NCI-H1048 (cell line): ENCODE measurements at places on chromosomes 7 and 10.

DNA sequence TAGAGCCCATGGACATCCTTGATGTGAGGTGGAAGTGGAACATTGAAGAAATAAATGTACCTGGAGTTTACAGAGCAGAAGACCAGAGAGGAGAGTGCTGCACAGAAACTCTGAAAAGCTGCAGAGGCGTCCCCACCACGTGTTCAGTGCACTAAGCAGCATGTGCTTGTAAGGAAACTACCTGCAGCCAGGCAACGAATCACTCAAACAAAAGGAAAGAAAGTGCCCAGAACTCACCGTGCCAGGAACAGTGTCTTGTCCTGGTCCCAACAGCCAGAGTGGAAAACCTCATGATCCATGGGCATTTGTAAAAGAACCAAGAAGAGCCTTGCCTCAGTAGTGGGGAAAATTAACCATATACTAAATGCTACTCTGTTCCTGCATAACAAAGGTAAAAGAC, 32.3 kb downstream of the SUV39H2 start:
- DNase-seq: no peak

DNA sequence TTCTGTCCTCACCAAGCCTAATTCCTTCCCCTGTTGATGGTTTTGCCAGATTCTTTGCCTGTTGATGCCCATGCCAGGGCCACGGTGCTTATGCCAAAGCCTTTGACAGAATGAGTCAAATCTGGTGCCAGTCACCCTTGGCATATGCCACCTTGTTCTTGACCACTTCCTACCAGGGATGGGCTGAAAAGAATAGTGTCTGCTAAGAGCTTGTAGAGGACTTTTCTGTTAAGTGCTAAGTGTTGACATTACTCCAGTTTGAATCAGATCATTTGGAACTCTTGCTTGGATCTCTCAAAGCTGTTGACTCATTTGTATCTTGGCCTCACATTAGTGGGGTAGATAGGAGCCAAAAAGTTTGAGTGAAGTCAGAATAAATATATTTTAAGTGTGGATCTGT, 661.2 kb downstream of the AUTS2 start:
- no peak for DNase-seq

DNA sequence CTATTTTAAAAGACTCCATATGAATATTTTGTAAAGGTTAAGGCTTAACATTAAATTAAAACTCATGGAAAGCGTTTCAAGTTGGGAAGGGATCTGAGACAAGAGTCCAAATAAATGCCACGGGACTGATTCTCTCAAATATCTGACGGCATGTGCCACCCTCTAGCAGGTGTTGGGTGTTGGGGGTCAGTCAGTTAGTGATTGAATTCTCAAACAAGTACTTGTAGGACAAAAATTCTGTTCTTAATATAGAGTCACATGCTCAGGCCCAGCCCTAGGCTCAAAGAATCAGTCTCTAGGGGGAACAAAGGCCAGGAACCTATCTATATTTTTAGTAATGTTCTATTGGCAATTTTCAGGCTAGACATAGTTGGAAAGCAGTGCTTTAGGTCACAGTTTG, 39.1 kb downstream of the SGCE start:
- DNase-seq: no peak

GRCh38 chr10:8050556-8051108, 3.9 kb upstream of the GATA3 start:
- DNase-seq: no peak

- DNase-seq: no peak
Observed at GRCh38 chr10:121340271-121340831, 257.9 kb downstream of the FGFR2 start.

- DNase-seq: no peak
Observed at GRCh38 chr7:132548489-132549078, 27.7 kb downstream of the PLXNA4 start.

GRCh38 chr7:47492716-47493325, 89.1 kb downstream of the TNS3 start:
- DNase-seq: no peak

GRCh38 chr10:115606086-115606485, 512.9 kb downstream of the ATRNL1 start:
- no peak for DNase-seq

DNA sequence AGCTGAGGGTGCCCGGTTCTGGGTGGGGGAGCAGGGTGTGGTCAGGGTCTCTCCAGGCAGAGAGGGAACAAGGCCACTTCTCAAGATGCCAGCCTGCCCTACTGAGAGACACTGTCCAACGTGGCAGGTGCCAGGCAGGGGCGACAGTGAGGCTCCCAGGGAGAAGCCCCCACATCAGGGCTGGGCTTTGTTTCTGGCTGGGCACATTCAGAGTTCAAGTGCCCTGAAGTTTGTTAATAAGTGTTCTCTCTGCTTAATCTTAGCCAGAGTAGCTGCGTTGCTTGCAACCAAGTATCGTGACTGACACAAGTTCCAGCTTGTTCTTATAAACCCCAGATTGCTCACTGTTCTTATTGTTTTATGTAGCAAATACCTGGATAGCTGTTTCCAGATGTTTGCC, 21.8 kb downstream of the FOXL3 start:
- DNase-seq: no peak

DNA sequence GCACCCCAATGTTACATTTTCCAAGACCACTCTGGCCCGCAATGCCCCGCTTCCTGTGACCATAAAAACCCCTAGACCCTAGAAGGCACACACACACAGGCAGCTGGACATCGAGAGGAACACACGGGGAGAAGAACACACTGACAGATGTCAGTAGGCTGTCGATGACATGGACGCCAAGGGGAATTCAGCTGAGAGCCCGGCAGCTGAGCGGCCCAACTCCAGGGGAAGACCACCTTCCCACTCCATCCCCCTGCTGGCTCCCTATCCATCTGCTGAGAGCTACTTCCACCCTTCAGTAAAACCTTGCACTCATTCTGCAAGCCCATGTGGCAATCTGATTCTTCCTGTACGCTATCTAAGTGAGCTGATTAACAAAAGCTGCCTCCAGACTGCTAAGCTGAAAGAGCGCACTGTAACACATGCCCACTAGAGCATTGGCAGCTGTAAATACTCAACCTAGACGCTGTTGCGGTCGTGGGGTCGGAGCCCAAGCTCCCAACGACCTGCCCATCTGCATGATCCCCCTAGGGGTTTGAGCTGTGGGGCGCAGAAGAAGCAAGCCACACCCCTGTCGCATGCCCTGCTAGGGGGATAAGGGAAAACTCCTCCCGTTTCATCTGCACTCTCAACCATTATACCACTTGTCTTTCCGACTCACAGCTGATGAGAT, 843.6 kb upstream of the POT1 start:
- no peak for DNase-seq

DNA sequence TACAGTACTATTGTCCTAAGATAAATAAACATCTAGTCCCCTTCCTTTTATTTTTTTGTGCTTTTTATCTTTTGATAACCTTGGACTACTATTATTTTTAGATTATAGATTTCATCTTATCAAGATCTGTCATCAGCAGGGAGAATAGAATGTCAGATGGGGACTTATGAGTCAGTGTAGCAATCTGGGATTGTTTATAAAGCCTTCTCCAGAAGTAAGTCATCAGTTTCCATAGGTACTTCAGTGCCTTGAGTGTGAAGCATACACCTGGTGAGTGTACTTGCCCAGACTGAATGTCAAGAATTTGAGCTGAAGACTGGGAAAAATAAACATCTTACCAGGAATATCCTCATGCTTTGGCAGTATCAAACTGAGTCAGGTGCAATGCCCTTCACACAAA, 2.1 kb downstream of the CASD1 start:
- DNase-seq: no peak

DNA sequence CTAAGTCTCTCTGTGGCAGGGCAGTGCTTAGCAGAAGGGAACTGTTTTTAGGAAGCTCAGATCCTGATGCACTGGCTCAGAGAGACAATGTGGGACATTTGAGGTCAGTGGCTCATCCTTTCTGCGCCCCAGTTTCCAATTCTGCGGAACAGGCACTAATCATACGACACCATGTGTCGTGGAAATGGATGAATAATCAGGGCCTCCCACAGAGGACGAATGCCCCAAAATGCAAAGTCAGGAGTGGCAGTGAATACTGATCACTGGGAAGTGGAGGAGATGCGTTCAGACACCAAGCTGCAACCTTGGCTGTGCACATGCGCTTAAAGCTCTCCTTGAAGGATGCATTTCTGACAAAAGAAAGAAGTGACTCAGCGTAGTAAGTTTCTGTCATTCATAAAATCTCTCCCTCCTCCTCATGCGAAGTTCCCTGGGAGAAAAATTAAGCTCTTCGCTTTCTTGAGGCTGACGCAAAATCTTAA, 21.9 kb upstream of the ECHDC3 start:
- no peak for DNase-seq

DNA sequence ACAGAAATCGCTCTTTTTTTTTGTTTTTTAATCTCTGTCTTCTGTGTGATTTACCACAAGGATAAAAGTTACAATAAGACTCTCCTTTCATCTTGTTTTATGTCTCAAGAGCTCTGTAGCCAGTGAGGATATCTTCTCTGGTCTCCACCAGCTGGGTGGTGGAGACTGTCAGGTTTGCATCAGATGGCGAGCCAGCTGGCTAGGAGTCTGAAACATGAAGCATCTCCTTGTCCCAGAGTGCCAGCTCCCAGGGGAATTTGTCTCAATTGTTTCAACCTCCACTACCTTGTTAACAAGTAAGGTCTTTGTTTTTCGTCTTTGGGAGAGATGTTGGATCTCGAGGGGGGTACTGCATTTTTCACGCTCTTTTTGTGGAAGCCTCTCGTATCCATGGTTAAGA, 47.3 kb downstream of the FRMPD2 start:
- DNase-seq: no peak

- no peak for DNase-seq
Observed at GRCh38 chr10:856416-857157, 74.9 kb downstream of the LARP4B start.

DNA sequence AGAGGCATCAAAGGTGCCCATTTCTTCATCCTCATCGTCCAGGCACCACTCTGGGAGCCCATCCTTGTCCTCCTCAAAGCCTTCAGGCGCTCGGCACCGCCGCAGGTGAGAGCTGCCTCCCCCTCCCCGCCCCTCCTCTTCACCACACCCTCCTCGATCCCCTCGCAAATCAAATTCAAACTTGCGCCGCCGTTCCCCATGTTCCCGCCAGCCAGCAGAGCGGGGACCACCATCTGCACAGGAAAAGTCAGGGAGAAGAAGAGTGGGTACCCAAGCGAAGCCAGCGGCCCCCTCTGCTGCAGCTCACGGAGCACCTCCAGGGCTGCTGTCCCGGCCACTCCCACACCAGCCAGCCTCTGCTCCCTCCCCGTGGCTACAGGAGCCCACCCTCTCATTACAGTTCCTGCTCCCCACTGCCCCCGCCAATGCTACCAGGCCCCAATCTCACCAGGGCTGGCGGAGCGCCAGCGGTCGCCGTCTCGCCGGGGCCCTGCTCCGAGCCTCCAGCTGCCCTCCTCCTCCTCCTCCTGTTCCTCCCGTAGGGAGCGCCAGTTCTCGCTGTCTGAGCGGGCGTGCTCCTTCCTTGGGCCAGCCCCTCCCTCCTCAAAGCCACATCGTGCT, 7.7 kb downstream of the GIGYF1 start:
- no peak for DNase-seq

DNA sequence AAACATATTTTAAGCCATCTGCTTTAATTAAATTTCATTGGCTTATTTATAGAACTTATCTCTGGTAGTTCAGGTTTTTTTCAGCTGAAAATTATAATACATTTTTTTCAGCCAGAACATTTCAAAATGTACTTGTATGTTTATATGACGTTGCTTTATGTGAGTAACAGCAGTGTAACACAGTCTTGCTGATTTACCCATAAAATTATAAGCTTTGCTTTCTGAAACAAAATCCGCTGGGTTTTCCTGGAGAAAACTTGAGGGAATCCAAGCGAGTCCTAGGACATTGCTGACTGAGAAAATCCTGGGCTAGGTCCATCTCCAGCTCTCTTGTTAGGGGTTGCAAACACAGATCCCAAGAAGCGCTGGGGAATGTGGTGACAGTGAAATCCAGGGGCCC, 112.2 kb upstream of the GATA3 start:
- DNase-seq: no peak

GRCh38 chr7:69553190-69553589, 45.1 kb upstream of the AUTS2 start:
- DNase-seq: no peak

- DNase-seq: no peak
Observed at GRCh38 chr7:27048438-27048837, 47.4 kb downstream of the HOXA1 start.

- DNase-seq: no peak
Observed at GRCh38 chr7:54662701-54663100, 96.3 kb downstream of the SEC61G start.

DNA sequence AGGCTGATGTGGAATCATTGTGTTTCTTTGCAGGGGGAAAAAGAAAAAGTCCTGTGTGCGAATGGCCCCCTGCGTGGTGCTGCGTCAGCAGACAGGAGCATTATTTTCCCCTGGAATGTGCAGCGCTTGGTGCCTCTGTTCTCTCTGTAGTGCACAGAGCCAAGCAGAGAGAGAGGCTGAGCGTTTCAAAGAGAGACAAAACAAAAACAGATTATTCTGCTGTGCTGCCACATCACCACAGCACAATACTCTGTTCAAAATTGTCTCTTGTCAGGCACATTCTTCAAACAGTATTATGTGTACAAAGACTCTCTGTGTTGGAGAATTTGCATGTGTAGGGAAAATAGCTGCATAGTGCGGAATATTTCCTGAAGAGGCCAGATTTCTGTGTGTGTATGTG, 609.0 kb downstream of the SDK1 start:
- peak; percentile 88 for DNase-seq

DNA sequence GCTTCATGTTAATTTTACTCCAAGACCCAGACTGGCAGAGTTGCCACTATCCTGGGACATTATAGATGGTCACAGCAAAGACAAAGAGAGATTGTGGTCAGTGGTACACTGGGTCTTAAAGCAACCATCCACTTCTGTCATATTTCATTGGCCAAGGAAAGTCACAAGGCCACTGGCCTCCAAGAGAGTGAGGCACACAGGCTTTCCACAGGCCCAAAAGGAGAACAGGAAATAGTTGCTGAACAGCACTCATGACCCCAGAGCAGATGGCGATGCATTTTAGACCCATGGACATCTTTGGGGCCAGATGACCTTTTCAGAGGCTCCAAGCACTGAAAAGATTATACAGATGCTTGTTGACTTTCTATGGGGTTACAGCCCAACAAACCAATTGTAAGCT, 97.4 kb downstream of the ARID5B start:
- no peak for DNase-seq

DNA sequence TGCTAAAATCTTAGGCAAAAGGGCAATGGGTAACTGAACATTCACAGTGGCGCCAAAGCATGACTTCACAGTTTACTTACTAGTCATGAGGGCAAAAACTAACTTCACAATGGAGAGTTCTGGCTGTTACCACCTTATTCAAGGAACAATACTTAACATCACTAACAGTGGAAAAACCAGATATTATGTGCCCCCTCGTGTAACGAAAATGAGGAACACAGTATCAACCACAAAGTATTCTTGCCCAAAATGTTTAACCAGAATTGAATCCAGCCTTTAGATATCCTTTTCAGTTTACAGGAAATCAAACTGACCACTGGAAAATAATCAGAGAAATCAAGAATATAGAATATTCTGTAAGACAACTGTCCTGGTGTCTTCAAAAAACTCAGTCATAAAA, 9.5 kb downstream of the C7orf25 start:
- DNase-seq: no peak
